Stimulated activated CD4-positive, alpha-beta T cell treated with anti-CD3 and anti-CD28 coated beads, Interleukin-1b, Interleukin-23, amount 100 ng/mL, for 1 hour (primary cell): ENCODE measurements at places on chromosomes 5 and 9.

DNA sequence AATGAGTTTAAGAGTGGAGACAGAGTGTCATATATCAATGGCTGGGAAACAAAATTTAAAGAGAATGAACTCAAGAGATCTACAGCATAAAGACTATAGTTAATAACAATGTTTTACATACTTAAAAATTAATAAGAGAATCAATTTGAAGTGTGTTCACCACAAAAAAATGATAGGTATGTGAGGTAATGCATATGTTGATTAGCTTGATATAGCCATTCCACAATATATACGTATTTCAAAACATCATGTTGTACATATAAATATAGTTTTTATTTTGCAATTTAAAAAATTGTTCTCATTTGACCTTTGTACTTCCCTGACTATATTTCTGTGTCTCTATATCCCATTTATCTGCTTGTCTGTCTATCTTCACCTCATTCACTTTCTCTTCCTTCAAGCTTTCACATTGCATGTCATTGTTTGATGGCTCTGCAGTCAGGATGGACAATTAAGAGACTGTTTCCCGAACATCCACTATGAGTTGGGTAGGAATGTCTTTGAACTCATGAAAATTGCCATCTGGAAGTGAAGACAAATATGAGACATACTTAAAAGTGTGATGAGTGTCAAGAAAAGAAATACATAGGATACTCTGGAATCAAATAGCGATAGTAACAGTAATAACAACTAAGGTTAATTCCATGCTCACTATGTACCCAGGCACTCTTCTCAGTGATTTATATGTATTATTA is 359.9 kb upstream of the ACTBL2 start:
- no peak for DNase-seq

DNA sequence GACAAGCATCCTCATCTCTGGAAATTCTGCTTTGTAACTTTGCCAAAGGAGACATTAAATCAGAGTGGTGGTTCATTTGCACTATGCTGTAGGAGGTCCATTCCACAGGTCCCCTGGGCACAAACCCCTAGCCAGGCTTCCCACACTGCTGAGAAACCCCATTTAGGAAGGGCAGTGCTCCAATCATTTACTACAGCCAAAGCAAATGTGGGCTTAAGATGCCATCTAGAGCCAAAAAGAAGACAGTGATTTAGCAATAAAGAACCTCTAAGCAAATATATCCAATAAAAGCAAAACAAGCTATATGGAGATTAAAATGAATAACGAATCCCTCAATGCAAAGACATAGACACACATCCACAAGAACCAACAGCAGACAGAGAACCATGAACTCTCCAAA is 129.0 kb upstream of the ALDH1B1 start:
- DNase-seq: no peak

DNA sequence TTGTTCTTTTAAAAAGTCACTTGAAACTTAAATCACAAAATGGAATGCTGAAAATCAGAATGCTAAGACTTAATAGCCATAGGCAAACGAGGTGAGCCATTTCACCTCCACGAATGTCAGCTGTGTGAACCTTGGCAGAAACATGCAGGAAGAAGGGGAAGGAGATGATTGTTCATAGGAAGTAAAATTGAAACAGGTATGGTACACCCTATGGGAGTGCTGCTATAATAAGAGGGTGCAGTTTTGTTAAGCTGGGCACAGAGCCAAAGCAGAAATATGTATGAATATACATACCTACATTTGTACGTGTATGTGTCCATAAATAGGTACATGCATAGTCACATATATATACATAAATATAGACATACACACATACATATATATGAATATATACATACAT is 51.0 kb upstream of the SPINK5 start:
- DNase-seq: no peak

GRCh38 chr9:81211741-81212140 is 477.6 kb downstream of the TLE1 start:
- DNase-seq: no peak

DNA sequence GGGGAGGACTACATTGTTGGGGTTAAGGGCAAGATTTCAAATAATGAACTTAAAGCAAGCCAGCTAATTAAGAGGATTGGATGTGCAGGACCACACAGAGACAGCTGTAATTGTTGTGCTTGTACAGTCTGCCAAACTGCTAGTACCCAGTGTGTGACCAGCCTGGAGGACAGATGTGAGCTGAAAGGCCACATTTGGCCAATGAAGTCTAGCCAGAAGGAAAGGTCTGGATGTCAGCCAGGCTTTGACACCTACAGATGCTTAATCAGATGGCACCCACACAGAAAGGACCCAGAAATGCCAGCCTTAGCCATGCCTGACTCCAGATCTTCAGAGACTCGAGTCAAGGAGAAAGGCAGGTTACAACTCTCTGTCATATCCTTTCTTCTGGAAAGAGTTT is 491.1 kb downstream of the KIF4B start:
- DNase-seq: no peak

DNA sequence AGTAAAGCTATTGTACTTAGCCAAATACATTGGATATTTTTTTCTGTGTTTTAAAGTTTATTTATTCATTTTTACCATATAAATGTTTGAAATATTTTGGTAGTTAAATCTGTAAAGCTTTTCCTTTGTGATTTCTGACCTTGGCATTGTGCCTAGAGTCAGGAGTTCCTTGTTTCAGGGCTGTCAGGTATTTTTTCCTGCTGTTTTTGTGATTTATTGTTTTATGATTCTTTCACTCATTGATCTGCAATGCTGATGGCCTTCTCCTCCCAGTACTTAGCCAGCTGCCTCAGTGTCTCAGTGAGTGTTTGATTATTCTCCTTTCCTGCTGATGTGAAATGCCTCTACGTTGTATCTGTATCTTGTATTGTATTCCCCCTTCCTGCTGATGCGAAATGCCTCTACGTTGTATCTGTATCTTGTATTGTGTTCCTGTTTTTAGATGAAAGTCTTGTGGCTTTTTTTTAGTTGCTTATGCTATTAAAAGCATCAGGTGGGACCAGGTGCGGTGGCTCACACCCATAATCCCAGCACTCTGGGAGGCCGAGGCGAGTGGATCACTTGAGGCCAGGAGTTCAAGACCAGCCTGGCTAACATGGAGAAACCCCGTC is 61.0 kb downstream of the EHMT1 start:
- no peak for DNase-seq

- no peak for DNase-seq
Measured at GRCh38 chr5:135215617-135216470, 181.8 kb upstream of the PITX1 start.

GRCh38 chr9:22158927-22159346 is 149.8 kb upstream of the CDKN2B start:
- no peak for DNase-seq

GRCh38 chr5:6188976-6189375 is 189.4 kb downstream of the MED10 start:
- no peak for DNase-seq

GRCh38 chr5:77881528-77881927 is 105.4 kb upstream of the TBCA start:
- DNase-seq: no peak

DNA sequence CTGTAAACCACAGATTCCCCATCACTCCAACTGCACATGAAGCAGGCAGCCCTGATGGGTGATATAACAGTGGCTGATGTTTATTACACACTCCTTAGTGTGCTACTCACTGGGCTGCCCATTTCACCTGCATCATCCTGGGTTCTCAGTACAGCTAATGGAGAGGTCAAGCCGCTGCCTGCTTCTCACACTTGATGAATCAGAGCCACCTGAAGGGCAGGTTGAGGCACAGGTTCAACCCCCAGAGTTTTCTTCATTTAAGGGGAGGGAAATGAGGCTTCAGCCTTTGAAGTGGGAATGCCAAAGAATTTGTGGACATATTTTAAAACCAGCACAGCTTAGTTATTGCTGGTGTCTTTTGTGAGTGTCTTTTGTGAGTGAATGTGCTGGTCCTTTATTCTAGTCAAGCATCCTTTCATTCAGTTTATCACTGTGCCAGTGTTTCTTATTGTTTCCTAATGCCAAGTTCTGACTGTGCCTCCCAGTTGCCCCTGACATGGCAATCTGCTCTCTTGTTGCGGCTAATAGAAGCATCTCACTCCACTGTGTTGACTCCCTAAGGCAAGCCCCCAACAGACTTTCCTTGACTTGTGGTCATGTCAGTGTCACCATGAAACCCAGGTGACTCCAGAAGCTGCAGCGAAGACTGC is 109.2 kb downstream of the FBXL7 start:
- DNase-seq: no peak

- DNase-seq: no peak
Measured at GRCh38 chr5:62310426-62311143, 4.6 kb downstream of the KIF2A start.

- no peak for DNase-seq
Measured at GRCh38 chr5:177355162-177355867, 2.4 kb upstream of the RGS14 start.

- no peak for DNase-seq
Measured at GRCh38 chr5:52283221-52283620, 504.5 kb upstream of the ITGA1 start.

DNA sequence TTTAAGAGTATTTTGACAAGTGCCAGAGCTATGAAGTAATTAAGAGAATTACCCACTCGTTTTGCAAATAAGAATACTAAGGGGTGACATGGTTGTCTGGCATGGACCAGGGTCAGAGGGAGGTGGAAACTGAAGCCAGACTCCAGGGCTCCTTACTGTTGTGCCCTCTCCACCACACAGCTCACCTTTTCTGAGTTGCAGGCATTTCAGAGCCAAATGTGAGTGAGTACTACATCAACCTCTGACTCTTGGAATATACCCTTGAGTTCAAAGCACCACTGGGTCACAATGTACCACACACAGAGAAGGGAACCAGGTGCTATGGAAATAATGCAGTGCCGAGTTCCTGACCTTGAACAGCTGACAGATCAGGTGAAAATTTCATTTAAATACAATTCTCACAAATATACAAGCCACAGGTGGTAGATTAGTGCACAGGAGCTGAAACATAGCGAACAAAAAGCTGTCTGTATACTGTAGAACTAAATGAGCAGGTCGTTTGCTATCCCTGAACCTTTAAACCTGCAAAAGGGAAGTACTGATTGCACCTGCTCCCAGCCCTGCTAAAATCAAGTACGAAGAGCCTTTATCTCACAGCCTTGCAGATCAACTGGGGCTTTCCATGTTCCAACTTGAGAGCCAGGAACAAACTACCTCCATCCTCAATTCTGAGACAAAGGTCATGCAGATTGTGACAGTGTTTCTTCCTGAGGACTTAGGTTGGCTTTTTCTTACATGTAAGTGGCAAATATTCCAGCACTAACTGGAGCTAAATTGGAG is 57.0 kb downstream of the GOLM1 start:
- no peak for DNase-seq

DNA sequence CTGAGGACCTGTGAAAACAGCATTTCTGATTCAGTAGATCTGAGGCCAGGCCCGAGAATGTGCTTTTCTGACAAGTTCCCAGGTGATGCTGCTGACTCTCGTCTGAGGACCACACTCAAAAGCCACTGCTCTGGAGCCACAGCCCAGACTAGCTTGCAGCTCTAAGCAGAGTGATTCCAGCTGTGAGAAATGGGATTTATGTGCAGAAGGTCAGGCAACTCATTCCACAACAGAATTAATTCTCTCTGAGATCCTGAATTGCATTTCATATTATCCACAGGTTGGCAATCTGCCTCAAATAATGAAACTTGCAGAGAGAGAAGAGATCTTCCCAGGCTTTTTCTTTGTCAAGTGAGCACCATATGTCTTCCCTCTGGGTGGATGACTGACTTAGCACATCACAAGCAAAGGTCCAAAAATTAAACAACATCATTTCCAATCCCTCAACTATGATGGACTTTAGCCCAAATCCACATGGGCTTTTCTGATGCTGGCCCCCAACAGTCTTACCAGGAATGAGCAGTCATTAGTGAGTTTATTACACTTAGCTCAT is 140.2 kb downstream of the ALDH1A1 start:
- DNase-seq: no peak

- no peak for DNase-seq
Measured at GRCh38 chr9:16031486-16031885, 478.6 kb downstream of the CCDC171 start.
